ENCODE measurements at places on chromosomes 12 and 14.

DNA sequence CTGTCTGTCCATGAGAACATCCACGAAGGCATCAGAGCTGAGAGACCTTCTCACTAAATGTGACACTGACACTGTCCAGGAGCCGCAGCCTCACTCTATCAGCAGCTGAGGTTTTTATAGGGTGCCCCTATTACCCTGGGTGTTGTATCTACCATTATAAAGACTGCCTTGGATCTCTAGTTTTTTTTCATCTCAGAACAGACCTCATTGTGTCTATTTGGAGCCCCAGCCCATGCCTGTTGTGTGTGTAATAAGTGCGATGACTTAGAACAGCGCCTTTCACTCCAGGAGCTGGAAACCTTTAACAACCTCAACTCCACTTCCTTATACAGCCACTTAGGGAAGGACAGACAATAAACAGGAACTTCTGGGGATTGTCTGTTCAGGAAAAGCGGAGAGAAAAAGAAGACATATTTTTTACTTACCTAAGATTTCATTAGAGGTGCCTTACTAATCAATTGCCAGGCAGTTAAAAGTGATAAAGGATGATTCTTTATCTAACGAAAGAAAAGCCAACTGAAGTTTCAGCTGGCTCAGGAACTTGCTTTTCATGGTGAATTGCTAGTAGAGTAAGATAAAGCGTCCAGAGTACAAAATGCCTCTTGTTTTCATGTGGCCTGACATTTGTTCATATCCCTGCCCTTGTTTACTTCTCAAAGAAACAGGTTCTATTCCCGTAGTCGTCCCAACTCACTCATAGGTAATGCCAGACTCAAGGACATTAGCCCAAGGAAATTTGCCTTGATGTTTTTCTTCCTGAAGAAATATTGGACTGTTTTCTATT lies 420.6 kb downstream of the RAD51B start:
- DNase-seq: no peak

DNA sequence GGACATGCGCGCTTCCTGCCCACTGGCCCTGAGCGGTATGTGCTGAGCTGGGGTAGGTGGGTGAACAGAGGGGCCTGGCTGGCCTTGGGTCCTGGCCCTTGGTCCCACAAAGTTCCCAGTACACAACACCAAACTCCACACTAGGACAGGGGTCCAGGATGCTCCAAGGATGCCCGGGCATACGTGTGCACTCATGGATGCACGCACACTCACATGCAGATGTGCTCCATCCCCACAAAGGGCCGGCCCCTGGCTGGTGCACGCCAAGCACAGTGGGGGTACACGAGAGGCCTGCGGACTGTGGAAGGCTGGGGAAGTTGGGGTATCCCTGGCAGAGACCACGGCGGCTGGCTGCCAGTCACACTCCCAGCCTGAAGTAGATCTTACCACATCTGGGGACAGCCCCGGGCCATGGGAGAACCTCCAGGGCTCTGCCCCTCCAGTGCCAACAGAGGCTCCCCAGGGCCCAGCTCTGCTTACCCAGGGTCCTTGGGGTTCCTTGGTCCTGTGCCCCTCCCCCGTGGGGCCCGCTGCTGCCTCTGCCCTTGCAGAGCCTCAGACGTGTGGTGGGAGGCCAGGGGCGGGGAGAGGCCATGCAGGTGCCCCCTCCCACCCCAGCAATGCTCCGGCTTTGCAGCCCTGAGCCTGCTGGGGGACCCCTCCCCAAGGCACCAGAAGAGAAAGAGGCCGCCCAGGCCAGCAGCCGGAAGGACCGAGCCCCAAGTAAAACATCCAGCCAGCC lies 24.0 kb upstream of the NUDT14 start:
- no peak for DNase-seq

- DNase-seq: no peak
These were observed 15.5 kb downstream of the FZD10 start for GRCh38 chr12:130177635-130178242.

DNA sequence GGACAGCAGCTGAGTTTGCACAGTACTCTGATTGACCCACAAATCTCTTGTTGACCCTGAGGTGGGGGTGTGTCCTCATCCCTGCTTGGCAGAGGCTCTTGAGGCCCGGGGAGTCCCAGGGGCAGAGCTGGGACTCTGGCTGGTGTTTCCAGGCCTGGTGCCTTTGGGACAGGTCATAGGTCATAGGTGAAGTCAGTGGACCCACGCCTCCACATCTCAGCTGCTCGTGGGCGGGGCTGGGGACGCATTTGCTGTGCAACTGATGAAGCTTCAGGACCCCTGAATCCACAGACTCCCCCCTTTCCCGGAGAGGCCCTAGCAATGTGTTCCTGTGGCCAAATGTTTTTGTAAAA lies 408 bp upstream of the CACNA2D4 start:
- DNase-seq: no peak

- no peak for DNase-seq
These were observed 10.7 kb downstream of the DHRS2 start for GRCh38 chr14:23646648-23647549.

DNA sequence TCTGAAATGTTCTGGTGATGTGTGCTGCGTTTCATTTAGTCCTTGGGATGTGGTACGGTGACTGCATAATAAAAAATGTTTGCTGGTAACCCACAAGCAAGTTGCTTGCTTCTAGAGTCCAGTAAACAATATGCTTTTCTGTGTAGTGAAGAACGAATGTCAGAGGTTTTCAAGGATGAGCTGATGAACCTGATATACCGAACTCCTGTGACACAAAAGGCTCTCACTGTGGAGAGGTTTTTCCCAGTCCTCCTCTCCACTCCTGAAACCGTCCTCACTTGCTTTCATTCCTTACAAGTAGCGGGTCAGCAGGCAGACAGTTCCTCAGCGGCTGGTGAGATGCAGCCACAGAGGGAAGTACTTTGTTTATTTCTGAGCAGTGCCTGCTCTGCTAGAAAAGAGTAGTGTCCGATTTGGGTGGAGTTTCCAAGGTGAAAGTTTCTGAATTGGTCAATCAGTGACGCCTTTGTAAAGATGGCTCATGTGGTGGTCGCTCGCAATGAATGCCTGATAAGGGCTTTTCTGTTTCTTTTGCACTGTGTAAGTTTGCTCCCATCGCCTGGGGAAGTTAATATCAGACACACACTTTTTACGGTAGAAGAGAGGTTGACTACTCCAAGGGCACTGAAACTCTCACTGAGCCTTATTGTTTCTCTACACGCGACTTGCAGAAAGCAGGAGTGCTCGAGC lies 3.0 kb downstream of the ETV6 start:
- no peak for DNase-seq

DNA sequence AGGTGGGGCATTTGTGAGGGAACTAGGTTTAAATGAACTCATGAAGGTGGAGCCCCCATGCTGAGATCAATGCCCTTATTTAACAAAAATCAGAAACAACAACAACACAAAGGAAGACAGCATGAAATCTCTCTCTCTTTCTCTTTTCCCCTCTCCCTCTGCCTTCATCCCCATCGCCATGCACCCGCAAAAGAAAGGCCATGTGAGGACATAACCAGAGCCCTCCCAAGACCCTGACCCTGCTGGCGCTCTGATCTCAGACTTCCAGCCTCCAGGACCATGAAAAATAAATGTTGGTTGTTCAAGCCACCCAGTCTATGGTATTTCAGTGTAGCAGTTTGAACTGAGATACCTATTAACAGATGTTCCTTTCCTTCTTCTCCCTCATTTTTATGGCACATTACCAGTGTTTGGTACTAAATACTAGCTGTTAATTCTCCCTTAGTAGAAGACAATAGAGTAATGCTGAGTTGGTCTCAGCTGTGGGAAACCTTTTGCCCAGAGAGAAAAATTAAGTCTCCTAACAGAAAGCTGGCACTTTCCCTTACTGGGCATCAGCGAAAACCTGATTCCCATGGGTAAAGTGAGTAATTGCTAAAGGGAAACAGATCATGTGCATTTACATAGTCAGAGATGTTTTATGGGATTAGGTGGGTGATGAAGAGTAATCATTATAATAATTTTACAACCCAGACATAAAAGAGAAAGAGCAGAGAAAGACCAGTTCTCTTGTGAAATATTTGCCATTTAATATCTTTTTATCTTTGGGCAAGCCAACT lies 264.0 kb upstream of the PLEKHG7 start:
- no peak for DNase-seq

DNA sequence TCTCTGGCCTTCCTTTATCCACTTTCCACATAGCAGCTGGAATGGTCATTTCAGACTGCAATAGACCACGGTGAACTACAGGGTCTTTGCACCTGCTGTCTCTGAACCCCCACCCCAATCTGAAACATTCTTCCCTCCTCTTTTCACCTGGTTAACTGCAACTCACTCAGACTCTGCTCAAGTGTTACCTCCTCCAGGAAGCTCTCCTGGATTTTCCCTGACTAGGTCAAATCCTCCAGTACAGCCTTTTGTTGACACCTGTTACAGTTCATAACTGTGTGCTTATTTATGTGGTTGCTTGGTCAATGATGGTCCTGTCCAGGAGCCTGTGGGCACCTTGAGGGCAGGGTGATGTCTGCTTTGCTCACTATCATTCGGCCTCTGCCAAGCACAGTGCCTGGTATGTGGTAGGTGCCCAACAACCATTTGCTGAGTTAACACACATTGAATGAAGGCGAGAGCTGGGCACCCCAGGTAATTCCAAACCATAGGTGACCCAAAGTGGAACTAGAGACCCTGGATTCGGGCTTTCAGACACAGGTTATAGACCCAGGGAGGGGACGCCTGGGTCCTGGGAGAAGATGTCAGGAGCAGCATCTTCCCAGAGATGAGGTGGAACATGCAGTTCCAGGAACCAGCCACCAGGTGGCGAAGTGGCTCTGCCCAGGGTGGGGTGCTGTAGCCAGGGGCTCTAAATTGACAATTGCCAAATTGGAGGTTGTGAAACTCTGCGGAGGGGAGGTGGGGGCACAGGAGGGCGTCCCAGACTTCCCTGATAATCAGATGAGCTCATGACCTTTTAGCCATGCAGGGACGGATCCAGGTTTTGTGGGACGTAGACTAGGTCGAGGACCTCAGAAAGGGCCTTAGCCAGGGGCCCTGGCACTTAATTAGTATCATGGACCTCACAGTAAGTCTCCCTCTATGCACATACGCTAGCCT lies 28.1 kb downstream of the TRPV4 start:
- no peak for DNase-seq

GRCh38 chr14:75824318-75824717 lies 157.5 kb downstream of the TGFB3 start:
- no peak for DNase-seq

DNA sequence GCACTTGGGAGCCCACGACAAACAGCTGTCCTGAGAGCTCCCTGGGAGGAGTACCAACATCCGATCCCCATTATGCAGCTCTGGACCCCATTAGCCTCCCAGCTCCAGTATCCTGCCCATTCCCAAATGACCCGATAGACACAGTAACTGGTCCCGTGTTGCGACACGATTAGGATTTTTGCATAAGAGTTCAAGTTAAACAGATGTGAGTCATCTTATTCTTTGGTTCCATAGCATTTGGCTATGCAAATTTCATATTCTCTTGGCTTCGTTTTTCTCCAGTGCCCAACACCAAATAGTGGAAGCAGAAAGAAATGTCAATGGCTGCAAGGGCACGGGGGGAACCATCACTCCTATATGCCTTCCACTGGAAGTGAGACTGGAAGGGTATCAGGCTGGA lies 43.0 kb upstream of the LRRC10 start:
- DNase-seq: no peak

DNA sequence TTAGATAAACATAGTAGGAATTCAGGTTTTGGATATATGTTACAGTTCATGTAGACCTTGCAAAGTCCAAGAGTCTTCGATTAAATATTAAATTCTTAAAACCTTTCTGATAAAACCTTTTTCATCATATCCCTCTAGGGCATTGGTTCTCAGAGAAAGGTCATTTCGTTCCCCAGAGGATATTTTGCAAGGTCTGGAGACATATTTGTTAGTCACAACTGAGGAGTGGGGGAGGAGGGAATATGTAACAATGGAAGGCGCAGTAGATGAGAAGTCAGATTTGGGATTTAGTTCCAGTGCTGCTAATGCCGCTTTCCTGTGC lies 5.3 kb downstream of the TMEM253 start:
- DNase-seq: no peak

DNA sequence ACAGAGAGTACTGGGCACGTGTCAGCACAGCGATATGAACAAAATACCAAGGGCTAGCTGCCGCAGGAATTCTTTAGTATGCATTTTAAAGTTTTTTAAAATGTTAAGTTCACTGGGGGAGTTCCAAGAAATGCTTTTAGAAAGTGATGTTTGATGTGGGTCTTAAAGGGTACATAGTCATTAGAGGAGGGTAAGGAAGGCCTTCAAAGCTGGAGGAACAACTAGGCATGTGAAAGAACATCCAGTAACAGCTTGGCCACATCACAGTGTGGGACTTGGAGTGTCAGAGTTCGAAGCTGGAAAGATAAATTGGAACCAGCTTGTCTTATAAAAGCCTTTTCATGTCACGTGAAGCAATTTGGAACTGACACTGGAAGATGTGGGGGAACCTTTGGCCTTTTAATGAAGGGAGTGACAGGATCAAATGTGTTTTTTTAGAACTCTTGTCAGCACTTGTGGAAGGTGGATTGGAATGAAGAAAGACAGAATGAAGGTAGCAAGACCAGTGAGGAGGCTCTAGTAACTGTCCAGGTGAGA lies 57.7 kb downstream of the WDR20 start:
- no peak for DNase-seq

- no peak for DNase-seq
These were observed 35.4 kb downstream of the LRIG3 start for GRCh38 chr12:58884916-58885315.

- DNase-seq: no peak
These were observed 65.4 kb downstream of the ATXN7L3B start for GRCh38 chr12:74602881-74603672.
